Activated CD4-positive, alpha-beta T cell treated with anti-CD3 and anti-CD28 coated beads for 1 hour (primary cell): ENCODE measurements at places on chromosomes 13 and 19.

DNA sequence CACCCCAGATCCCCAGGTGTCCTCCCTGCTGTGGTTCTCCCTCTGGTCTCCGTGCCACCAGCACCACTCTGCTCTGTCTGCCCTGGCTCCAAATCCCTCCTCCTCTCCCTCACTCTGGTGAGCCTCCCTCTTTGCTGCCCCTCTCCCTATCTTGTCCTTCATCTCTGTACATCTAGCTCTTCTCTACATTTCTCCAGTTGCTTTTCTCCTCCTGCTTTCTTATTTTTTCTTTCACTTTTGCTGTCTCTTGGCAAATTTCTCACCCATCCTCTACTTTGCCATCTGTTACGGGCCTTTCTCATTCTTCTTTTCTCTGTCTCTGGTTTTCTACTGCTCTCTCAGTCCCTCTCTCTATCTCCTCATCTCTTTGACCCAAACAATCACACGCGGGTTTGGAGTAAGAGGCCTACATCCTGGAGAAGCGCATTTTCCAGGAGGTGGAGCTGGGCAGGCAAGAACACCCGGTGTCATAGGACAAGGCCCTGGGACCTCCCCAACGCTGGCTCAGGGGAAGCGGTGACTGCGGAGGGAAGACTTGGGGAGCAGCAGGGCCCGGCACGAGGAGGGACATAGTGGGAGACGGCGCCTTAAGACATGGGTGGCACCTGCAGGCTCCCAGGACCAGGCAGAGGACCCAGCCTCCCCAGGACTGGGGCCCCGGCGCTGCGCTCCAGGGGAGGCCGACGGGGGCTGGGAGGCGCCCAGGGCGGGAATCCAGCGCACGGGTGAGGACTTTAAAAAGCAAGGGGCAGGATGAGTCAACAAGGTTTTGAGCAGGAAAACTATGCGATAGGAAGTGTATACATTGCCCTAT, 9.9 kb downstream of the ZNF611 start:
- no peak for DNase-seq

- DNase-seq = no peak
These were observed 767 bp upstream of the GPR18 start for GRCh38 chr13:99258946-99259345.

GRCh38 chr13:26007261-26008125, 44.3 kb downstream of the SHISA2 start:
- no peak for DNase-seq

GRCh38 chr13:98839856-98840769, 87.6 kb upstream of the SLC15A1 start:
- DNase-seq = no peak

GRCh38 chr19:1270213-1270853, 1.2 kb downstream of the CIRBP start:
- no peak for DNase-seq

DNA sequence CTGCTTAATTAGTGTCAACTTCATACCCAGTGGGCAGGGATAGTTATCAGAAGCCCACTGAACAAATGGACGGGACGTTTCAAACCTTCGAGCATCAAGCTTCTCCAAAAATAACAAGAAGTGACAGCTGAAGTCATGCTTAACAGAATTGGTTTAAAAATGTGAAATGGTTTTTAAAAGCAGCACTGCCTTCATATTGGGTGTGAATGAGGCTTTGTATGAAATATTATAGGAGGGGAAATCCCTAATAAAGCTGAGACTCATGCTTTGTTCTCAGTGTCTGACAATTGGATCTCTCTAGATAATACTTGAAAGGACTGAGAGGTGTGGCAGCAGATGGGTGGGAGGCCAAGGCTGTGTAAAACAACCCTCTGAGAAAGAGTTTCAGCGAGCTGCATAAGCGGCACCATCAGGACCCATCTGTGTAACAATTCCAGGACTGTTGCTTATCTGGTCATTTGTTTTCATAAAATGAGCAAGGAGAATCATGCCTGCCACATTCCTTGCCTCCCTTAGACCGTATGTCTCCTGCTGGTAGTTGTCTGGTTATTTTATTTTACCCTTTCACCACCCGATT, 667.7 kb downstream of the DIAPH3 start:
- DNase-seq = no peak

GRCh38 chr19:16249826-16250404, 52.2 kb downstream of the AP1M1 start:
- DNase-seq = no peak
